Stimulated activated CD4-positive, alpha-beta T cell treated with anti-CD3 and anti-CD28 coated beads, Interleukin-2, amount 100 ng/mL, for 48 hours (primary cell): ENCODE measurements at places on chromosomes 6 and 20.

GRCh38 chr6:139368661-139369060 is 5.8 kb downstream of the CITED2 start:
- DNase-seq, result no peak

DNA sequence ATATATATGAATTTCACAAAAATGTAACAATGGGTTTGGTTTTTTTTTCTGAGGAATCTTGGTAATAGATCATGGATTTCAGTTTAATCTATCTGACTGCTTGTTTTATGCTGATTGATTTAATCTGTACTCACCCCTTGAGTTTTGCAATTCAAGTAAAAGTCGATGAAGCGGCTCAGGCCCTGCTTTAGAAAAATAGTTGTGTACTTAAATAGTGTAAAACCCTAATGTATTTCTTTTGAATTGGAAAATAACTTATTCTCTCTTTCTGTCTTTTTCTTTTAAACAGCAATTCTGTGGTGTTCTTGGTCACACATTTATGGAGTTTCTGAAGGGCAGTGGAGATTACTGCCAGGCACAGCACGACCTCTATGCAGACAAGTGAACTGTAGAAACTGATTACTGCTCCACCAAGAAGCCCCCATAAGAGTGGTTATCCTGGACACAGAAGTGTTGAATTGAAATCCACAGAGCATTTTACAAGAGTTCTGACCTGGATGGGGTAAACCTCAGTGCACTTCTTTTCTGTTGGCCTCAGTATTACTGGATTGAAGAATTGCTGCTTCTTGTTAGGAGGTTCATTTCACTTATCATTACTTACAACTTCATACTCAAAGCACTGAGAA is 4.0 kb downstream of the LOC128125822 start:
- no peak for DNase-seq

GRCh38 chr6:44327096-44327495 is 13.9 kb upstream of the AARS2 start:
- DNase-seq, result no peak

GRCh38 chr6:13915561-13916229 is 9.1 kb upstream of the RNF182 start:
- no peak for DNase-seq

DNA sequence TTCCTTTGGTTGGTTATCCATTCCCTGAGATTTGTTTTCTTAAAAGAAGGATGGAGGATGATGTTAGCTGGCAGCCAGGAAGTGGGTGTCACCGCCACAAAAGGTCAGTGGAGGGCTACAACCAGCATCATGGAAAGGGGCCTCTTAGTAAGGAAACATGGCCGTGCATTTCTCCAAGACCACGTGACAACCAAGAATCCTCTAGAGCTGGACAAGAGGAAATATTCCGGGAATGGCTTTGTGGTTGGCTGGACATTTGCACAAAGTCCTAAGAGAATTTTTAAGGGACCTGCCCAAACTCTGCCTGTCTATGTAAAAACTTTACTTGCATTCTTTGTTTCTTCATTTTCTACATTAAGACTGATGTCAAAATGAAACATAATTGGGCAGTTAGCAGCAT is 399.9 kb upstream of the MARCKS start:
- no peak for DNase-seq

- DNase-seq, result no peak
These were observed 81.9 kb upstream of the CCDC28A start for GRCh38 chr6:138691595-138692057.

DNA sequence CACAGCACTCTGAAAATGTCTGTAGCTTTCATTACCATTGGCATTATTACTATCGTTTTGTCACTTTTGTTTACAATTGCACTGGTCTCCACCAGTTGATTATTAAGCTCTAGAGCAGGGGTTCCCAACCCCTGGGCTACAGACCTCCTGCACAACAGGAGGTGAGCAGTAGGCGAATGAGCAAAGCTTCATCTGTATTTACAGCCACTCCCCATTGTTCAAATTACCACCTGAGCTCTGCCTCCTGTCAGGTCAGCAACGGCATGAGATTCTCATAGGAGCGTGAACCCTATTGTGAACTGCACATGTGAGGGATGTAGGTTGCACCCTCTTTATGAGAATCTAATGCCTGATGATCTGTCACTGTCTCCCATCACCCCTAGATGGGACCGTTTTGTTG is 126.4 kb downstream of the ATXN1 start:
- no peak for DNase-seq

- DNase-seq, result no peak
These were observed 6.4 kb upstream of the ADA start for GRCh38 chr20:44657875-44658274.

- DNase-seq, result no peak
These were observed 5.4 kb downstream of the CCN5 start for GRCh38 chr20:44720621-44720996.
